ENCODE measurements at places on chromosomes 12 and 14. TPM values are rescaled to one million over a fixed set of nuclear protein-coding genes. Genes with fewer than 3 reads are reported as not detected.

DNA sequence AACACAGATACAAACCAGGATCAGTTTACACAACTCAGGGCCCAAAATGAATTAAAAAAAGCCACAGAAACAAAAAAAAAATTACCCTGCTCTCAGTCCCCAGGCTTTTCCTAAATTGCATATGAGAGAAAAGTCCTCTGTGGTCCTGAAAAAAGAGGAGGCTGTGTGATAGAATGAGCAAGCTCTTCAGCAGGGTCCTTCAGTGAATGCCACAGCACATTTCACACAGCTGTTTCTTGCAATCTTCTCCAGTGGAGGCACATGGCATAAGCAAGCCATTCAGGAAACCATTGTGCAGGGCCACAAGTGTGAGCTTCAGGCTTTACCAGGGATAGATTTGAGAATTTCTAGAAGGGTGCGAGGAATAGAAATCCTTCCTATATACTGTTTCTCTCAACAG lies 168.5 kb downstream of the PPM1H start:
- peak; percentile 73 for DNase-seq

The TMEM179 gene
- total RNA-seq = not detected

DNA sequence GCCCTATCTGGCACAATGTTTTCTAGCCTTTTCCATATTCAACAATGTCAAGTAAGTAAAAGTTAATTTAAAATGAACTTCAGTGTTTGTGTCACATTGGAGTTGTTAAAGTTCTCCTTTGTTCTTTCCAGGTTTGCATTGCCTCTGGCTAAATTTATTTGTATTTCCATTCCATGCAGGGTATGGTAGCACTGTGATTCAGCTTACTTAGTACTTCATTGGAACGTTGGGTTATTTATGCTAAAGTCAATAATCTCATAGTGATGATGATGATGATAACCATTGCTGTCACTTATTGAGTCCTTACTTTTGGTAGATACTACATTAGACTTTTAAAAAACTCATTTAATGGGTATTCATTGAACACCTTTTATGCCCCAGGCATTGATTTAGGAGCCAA lies 286.9 kb downstream of the RAD51B start:
- no peak for DNase-seq

DNA sequence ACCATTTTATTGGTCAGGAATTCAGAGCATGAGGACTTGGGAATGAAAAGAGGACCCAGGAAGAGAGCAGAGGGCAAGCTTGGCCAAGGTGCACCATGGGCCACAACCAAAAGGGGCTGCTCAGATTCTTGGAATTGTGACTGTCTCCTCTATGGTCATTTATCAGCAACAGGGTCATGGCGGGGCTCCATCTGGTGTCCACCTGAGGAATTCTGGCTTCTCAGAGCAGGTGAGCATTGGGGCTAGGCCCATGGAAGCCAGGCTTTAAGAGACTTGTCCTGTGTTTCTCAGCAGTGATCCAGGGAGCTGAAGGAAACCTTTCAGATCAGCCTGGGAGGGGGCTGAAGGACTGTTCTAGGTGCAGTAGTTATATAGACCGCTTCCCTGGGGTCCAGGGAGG lies 2.6 kb upstream of the RIN3 start:
- DNase-seq = no peak

DNA sequence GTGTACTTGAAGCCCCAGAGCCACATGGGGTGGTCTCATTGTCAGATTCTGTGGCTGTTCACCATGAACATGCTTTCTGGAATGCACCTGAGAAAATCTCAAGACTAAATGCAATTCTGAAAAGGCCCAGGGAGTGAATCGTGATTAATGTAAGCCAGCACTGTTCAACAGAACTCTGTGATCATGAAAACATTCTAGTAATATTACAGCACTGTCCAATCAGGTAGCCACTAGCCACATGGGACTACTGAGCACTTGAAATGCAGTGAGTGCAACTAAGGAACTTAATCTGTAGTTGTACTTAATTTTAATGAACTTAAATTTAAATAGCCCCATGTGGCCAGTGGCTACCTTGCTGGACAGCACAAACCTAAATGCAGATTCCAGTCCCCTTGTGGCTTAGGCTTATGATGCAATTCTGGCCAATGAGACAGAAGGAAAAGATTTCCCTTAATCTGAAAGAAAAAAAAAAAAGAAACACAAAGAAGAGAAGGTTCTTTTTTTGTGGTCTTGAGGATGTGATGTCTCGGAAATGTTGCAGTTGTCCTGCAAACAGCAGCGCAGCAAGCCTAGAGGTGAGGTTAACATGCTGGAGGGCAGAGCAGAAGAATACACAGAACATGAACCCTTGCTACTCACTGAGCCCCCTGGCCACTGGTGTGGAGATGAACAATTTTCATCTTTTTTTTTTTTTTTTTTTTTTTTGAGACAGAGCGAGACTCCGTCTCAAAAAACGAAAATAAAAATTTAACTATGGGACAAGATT lies 48.2 kb downstream of the SPPL3 start:
- no peak for DNase-seq

The WNT1 gene
- not detected for total RNA-seq

GRCh38 chr14:69693145-69693544 lies 73.8 kb upstream of the SRSF5 start:
- DNase-seq = no peak

DNA sequence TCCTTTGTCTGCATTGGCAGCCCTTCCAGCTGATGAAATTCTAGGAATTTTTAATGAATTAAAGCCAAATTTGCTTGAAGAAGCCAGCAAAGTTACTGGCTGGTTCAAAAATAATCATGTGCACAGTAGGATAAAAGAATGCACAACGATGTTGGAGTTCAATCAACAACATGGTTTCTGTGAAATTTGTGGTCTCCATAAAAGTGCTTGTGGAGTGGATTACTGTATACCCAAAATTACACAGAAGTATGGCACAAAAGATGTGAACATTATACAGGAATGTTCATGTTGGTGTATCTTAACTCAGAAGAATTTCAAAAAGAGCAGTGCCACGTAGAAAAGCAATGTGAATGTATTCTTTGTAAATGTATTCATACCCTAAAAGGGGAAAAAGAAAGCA lies 105.0 kb upstream of the METAP2 start:
- no peak for DNase-seq

The FAM222A gene
- total RNA-seq = 9.1 TPM

GRCh38 chr12:7555752-7556151 lies 52.2 kb upstream of the CD163 start:
- peak; percentile 71 for DNase-seq

The CLEC1B gene
- total RNA-seq = not detected

The CHST11 gene
- total RNA-seq = 2.7 TPM

The ACACB gene
- 8.7 TPM for total RNA-seq

- no peak for DNase-seq
Measured at GRCh38 chr12:88400302-88400701, 180.0 kb downstream of the KITLG start.

The SLC38A4 gene
- total RNA-seq = 4.1 TPM
